ENCODE measurements at places on chromosomes 13 and 19. TPM values are rescaled to one million over a fixed set of nuclear protein-coding genes. Genes with fewer than 3 reads are reported as not detected.
A peak's percentile ranks its signal among the peaks of the same experiment; 100 is the strongest.

- DNase-seq: no peak
These were observed 262.1 kb downstream of the DCT start for GRCh38 chr13:94217370-94217769.

GRCh38 chr19:13165162-13165997 is 15.2 kb downstream of the IER2 start:
- DNase-seq: no peak

The PROZ gene
- not detected for total RNA-seq

- DNase-seq: no peak
These were observed 4.9 kb upstream of the CERS1 start for GRCh38 chr19:18900700-18901481.

The SIAH3 gene
- not detected for total RNA-seq

- DNase-seq: no peak
These were observed 5.1 kb downstream of the OR10H1 start for GRCh38 chr19:15810335-15810734.

- DNase-seq: no peak
These were observed 9.1 kb upstream of the SHISA7 start for GRCh38 chr19:55451965-55452748.

The RASGRP4 gene
- 7.5 TPM for total RNA-seq

DNA sequence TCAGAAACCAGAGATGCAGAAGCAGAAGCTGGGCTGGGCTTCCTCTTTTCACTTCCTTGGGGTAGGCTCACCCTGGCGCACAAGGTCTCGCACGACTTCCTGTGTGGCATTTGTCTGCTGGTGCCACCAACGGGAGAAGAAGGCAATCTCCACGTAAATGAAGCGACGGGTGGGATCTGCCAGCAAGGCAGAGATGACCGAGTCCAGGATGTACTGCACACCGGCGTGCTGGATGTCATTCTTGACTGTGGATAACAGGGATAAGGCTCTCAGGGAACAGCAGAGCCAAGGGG is 1.3 kb downstream of the MAN2B1 start:
- peak; percentile 25 for DNase-seq

DNA sequence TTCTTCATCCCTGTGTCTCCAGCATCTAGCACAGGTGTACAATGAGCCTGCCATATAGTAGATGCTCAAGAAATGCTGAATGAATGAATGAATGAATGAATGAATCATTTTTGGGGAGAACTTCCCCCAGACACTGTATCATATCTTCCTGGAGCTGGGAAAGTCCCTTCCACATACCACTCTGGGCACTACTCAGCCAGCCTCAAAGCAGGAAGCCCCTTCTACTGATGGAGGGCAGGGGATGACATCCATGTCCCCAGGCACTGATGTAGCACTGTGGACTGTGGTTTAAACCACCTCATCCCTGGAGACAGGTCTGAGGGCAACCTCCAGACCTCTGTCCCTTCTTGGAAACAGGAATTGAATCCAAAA is 4.8 kb downstream of the GNA15 start:
- no peak for DNase-seq

DNA sequence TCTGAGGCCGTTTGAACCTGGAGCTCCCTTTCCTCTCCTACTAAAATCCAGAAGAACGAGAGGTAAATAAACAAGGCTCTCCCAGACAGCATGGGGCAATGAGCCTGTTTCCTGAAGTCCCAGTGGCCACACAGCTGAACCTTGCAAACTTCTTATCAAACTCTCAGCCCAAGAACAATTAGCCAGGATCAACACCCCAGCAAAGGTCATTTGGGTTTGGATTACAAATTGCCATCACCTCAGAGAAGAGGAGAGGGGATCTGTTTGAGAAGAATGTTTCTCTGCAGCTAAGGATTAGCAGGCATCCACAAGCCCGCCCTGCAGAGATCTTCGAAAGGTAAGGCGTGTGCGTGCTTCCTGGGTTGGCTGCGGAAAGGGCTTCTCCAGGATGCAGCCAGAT is 201.9 kb upstream of the SOX1 start:
- DNase-seq: no peak

The RNF113B gene
- not detected for total RNA-seq

The EXOC3L2 gene
- total RNA-seq: 2.0 TPM

DNA sequence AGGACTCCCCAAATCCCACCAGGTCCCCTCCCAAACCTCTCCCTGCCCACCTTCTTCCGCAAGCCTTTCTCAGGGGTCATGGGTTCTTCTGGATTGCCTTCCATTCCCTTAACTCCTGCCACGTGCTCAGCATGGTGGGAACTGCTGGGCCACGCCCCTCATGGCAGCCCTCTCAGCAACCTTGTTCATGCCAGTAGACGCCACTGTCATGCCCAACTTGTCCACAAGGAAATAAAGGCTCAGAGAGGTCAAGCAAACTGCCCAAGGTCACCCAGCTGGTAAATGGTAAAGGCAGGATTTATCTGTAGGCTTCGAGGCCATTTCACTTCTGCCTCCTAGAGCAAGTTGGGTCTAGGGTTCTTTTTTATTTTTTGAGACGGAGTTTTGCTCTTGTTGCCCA is 10.9 kb downstream of the PRAM1 start:
- no peak for DNase-seq

GRCh38 chr13:33875618-33876401 is 57.9 kb downstream of the RFC3 start:
- no peak for DNase-seq

DNA sequence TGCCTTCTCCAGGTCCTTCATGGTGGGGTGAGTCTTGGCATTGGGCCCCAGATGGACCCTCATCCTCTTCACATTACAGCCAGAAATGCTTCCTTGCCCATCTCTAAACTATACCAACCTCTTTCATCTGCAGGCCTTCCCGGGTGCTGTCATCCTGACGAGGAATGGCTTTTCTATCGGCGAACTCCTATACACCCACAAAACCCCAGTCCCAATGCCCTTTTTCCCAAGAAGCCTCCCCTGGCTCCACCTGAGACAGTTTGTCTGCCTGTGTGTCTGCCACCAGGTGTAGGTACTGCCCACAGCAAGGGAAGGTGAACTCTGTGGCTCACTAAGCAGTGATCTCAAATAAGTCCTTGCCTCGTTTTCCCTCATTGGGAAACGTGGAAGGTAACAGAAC is 55.3 kb downstream of the PTPRS start:
- no peak for DNase-seq

DNA sequence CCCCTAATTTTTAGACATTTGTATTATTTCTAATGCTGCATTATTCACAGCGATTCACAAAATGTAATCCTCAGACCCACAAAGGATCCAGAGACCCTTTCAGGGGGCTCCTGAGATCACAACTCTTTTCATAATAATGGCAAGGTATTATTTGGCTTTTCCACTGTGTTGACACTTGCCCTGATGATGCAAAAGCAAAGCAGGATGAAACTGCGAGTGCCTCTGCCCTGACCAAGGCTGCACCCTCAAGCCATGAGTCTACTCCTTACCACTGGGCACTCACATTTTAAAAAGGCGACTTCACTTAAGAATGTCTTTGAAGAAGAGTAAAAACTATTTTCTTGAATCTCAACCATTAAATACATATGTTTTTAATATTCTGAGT is 11.4 kb downstream of the ELF1 start:
- DNase-seq: no peak

The CACNA1A gene
- 4.0 TPM for total RNA-seq

DNA sequence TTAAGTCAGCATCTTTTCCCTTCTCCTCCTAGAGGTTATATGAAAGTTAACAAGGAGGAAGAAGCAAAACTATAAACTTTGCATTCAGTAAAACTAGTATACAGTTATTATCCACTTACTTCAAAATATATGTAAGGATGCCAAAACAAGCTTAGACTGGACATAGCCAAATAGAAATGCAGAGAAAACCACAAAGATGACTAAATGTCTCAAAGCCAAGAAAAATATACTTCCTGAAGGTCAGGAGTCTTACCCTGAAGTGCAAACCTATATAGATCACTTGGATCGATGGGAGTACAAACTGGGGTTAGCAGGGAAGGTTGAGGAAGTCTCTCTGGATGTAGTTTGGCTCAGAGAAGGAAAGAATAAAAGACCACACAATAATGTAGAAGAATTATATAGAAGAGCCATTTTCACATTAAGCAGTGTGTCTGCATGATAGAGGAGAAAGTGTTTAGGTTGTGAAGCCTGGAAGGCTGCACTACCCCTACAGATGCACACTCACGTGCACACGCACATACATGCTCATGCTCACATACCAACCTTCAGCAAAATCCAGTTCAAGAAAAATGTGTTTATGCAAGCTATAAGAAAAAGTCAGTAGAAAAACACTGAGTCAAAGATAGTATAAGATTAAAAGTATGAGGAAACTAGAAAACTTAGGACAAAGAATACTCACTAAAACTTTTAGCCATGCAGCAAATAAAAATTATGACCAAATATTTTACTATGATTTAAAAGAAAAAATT is 112.1 kb upstream of the RXFP2 start:
- no peak for DNase-seq

GRCh38 chr19:46875234-46875633 is 14.4 kb downstream of the ARHGAP35 start:
- no peak for DNase-seq

DNA sequence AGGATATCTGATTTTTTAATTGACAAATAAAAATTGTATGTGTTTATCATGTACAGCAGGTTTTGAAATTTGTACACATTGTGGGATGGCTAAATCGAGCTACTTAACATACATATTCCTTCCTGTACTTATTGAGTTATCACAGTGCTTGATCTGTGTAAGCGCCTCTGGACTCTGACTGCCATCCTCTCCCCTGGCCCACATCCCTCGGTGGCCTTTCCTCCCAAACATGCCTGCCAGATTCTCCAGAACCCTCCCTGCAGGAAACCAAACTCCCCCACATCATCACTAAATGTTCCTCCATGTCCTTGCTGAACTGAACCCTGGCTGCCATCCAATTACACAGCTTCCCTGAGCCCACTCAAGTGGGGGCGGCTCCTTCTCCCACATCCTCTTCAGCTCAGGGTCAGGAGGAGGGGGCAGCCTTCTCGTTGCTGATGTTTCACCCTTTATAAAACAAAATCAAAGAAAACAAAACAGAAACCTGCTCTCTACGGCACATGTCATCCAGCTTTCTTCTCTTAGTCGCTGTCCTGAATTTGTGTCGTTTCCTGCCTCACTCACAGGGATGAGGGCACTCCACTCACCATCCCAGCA is 97.1 kb upstream of the SPATA13 start:
- DNase-seq: no peak

DNA sequence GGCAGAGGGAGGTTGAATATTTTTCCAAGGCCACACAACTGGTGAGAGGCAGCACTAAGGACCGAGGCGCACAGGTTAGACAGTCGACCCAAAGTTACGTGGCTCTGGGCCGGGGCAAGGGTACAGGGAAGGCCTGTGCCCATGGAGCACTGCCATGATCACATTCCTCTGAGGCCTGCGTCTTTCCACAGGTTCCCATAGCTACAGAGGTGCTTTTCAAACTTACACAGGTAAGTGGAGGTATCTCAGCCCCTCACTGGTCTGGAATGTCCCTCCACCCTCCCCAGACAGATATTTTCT is 814 bp downstream of the ZNF211 start:
- DNase-seq: no peak

The CATSPERD gene
- not detected for total RNA-seq

All from tibial nerve (tissue), 4 donors.